ENCODE measurements at places on chromosomes 5 and 9.
A peak's percentile ranks its signal among the peaks of the same experiment; 100 is the strongest.

GRCh38 chr5:176659860-176660461 is 12.7 kb downstream of the TSPAN17 start:
- no peak for DNase-seq

- no peak for DNase-seq
Observed at GRCh38 chr9:98830554-98830953, 23.1 kb downstream of the GALNT12 start.

GRCh38 chr5:32029261-32029660 is 144.9 kb downstream of the GOLPH3 start:
- no peak for DNase-seq

DNA sequence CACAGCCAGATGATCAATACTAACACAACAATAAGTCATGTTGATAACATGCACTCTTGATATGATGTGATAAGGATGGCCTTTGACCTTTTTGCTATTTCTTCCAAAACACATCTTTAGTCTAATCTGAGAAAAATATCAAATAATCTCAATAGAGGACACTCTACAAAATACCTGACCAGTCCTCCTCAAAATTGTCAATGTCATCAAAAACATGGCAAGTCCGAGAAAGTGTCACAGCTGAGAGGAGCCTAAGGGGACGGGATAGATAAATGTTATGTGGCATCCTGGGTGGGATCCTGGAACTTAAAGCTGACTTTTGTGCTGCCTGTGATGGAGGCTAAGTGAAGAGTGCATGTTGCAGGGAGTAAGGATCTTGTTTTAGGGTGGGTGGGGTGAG is 699.6 kb upstream of the ADAMTS16 start:
- no peak for DNase-seq

- no peak for DNase-seq
Observed at GRCh38 chr5:147174671-147175265, 60.1 kb upstream of the STK32A start.

- DNase-seq, result no peak
Observed at GRCh38 chr5:76473009-76473336, 69.9 kb downstream of the IQGAP2 start.

DNA sequence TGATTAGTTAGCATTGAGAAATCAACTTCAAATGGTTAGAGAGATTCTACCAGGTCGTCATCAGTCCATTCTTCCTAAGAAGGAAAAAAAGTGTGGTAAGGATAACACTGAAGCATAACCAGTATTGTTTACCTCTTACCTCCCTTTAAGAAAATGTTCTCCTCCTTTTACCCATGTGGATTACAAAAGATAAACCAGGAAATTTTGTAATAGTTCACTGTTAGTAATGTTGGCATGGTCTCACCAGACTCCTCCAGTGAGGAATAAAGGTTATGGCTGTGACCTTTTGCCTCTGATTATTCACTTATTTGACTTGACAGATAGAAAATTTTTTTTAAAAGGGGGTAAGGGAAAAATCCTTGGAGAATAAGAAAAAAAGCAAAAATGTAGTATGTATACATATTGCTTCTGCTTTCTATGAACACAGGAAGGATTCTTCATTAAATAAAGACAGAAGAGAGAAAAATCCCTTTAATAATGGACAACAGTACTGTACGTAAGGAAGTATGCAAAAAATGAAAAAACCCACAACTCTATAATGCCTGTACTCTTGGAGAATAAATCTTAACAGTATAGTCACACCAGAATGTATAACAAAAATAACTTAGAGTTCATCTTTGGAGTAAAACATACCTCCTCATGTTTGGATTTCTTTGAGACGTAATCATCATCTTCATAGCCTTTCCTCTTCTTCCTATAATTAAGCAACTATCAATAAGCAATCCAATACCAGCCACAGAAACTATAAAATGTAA is 18.1 kb downstream of the CCNH start:
- no peak for DNase-seq

DNA sequence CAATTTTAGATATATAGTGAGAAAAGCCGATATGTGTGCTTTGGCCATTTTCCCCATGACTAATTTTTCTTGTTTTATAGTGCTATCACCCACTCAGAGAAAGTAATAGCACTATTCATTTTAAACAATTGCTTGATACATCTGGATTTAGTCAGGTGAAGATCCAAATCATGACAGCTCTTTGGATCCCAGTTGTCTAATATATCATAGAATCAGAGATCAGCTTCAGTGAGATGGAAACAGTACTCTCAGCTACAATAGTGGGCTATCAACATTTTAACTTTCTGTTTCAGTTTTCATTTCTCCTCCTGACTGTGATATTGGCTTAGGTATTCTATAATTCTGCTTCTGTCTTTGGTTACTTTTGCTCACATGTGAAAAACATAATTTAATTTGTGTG is 38.7 kb downstream of the VCAN start:
- DNase-seq, result no peak

GRCh38 chr5:154367101-154367500 is 78.7 kb upstream of the SAP30L start:
- no peak for DNase-seq

- DNase-seq, result no peak
Observed at GRCh38 chr9:34486572-34486971, 28.0 kb downstream of the DNAI1 start.

- no peak for DNase-seq
Observed at GRCh38 chr5:17282283-17283120, 65.1 kb downstream of the BASP1 start.

- no peak for DNase-seq
Observed at GRCh38 chr5:38297830-38298608, 39.7 kb downstream of the EGFLAM start.

DNA sequence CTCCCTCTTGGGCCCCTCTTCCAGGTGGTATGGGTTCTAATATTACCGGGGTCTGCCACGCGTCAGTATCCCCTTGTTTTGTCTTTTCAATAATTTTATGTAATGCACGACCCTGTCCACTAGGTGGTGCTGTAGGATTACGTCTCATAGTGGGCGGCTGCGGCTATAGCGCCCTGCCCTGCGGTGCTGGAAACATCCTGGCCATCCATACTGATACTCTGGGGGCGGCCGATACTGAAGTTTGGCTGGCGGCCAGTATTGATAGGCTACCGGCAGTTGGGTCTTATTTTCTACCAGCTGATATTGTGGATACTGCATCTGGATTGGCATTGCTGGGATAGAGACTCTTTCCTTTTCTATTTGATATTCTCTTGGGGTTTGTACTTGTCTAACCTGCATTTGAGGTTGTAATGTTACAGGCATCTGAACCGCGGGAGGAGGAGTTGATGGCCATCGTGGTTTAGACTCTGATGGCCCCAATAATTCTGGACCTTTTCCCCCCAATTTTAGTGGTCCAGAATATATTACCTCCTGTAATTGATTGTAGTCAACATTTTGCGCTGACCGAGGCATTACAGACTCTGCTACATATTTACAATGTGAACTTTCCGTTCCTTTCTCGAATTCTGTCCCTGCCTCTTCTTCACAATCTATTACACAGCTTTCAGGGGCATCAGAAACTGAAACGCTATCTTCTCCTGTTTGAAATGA is 3.3 kb upstream of the TMEM141 start:
- peak; percentile 49 for DNase-seq

- DNase-seq, result no peak
Observed at GRCh38 chr5:155895484-155895883, 431.5 kb upstream of the SGCD start.

DNA sequence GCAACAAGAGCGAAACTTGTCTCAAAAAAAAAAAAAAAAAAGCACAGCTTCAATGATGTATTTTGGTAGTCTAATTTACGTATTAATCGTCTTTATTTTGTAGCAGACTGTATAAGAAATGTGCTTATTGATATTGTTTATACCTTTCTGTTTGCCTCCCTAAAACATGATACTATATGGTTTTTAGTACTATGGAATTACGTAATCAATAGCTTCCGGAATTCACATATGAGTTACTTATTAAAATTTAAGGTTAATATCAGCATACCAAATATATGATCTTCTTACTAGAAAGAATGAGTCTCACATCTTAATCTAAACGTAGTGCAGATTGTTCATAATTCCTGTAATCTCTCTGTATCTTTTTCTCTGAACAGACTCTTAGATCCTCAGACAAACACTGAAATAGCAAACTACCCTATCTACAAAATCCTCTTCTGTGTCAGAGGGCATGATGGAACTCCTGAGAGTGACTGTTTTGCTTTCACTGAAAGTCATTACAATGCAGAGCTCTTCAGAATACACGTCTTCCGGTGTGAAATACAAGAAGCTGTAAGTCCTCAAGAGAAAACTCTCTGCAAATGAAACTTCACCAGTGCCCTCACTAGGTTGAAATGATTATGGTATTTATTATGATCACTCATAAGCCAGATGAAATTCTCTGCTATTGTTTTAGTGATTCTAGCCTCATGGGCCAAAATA is 44.4 kb upstream of the GPR21 start:
- DNase-seq, result no peak

DNA sequence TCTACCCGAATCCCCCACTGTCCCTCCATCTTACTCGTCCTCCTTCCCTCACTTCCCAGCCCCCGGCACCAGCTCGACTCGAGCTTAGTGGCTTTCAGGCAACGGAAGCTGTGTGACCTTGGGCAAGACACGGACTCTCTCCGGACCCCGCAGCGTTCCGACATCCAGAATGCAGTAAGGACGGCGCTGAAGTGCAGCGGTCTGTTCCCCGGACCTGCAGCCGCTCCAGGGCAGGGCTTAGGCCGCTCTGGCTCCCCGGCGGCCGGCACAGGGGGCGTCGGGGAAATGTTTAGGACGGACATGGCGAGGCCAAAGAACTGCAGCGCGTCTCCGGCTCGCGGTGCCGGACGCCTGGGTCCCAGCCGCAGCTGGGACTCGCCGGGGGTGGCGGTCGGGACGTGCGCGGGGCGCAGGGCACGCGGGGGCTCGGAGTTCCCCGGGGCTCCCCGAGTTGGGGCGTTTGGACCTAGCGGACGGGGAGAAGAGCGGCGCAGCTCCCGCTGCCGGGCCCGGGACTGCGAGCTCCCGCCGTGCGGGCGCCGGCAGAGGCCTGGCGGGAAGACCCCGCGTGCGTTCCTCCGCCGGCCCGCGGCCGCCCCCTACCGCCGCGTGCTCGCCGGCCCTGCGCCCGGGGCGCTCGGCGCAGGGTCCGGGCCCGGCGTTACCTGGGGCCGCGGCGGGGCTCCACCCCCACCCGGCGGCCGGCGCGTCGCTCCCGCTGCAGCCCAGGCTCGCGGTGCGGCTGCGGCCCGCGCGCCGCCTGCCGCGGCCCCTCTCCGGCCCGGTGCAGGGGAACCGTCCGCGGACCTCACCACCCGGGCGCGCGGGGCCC is 5.6 kb upstream of the RNF44 start:
- DNase-seq, result no peak

GRCh38 chr5:132179405-132179804 is 48.2 kb downstream of the P4HA2 start:
- no peak for DNase-seq

DNA sequence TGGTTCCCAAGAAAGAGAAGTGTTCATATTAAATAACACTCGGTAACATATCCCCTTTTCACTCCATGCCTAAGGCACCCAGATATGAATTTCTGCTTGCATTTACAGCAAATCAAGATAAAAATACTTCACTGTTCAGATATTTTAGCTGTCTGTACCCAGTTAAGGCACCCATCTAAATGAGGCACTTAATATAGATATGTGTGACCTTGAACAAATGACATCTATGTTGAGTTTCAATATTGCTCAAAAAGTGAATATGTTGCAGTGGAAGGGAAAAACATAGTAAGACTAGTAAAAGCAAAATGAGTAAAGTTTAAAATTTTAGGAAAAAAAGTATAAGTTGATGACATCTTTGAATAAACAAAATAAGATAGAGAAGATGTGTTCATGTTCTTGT is 32.4 kb upstream of the SPDL1 start:
- DNase-seq, result no peak

DNA sequence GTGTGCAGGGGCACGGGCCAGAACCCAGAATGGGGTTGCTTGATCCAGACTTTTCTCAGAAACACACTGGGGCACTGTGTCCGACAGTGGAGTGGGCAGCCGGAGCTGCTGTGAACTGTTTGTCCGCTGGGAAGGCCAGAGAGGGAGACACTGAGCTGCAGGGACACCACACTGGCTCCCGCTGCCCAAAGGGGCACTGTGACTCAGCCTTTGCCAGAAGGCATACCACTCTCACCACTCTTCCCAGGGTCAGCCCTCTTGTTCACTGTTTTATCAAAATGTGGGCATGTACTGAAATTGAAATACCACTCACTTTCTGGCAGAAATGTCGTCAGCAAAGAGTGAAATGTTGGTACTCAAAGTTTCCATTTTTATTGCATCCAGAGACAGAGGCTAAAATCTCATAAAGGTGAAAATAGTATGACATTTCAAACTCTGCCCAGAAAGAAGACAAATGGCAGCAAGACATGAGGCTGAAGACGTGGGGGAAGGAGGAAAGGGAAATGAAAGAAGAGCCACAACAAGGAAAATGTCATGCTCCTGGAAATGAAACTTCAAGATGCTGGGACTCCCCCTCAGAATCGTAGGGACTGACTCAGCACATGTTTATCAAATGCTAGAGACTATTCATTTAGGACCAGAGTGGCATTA is 4.5 kb upstream of the IL7R start:
- DNase-seq, result no peak

DNA sequence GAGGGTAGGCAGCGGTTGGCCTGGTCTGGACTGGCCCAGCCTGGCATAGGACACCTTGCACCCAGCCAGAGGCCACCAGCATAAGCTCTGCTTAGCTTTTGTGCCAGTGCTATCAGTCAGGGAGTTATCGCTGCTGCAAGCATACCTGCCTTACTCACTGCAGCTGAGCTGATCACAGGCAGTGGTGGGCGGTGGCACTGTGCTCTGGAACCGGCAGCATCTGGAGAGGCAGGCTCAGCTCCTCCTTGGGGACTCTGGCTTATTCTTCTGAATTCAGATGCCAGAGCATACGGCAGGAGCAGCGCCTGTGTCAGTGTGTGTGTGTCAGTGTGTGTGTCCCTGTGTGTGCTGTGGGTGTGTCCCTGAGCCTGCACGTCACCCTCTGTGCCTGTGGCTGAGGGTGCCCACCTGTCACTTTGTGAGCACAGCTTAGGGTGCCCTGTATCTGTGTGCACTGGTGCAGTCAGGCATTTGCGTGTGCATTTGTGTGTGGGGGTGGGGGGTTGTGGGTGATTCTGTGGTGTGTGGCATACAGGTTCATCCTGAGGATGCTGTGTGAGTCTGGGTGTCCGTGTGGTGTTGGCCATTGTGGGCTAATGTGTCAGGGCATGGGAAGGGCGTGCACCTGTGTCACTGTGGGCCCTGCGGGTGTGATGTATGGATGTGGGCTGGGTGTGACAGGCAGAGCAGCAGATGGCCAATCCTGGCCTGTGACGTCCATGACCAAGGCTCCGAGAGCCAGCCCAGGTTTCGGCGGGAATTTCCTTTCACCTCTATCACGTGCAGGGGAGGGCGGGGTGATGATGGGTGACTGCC is 23.5 kb downstream of the LMX1B start:
- no peak for DNase-seq

DNA sequence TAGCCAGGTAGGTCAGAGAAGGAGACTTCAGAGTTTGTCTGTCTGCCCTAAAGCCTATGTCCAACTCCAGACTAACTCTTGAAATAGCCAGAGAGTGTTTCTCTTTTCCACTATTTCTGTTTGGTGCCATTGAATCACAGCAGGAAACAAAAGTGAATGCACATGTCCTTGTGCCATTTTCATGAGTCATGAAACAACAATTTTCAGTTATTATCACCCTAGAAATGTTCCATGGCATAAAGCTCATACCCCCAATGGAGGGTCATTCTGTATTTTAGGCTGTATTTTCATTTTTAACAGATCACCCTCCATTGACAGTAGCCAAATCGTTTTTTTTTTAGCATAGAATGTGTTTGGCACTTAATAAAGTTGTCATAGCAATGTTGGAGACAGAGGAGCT is 124.7 kb downstream of the PAPPA start:
- no peak for DNase-seq

- no peak for DNase-seq
Observed at GRCh38 chr5:15499528-15500324, at the start of gene FBXL7. FBXL7 (plus strand) TSS chr5:15500180.

GRCh38 chr5:173895401-173896165 is 7.4 kb downstream of the CPEB4 start:
- DNase-seq, result no peak

Data from stimulated activated CD4-positive, alpha-beta T cell treated with anti-CD3 and anti-CD28 coated beads, TNF-alpha, amount 100 ng/mL, for 4 hours (primary cell).